PC-9 (cell line): ENCODE measurements at places on chromosomes 5 and 9.
A peak's percentile ranks its signal among the peaks of the same experiment; 100 is the strongest.

DNA sequence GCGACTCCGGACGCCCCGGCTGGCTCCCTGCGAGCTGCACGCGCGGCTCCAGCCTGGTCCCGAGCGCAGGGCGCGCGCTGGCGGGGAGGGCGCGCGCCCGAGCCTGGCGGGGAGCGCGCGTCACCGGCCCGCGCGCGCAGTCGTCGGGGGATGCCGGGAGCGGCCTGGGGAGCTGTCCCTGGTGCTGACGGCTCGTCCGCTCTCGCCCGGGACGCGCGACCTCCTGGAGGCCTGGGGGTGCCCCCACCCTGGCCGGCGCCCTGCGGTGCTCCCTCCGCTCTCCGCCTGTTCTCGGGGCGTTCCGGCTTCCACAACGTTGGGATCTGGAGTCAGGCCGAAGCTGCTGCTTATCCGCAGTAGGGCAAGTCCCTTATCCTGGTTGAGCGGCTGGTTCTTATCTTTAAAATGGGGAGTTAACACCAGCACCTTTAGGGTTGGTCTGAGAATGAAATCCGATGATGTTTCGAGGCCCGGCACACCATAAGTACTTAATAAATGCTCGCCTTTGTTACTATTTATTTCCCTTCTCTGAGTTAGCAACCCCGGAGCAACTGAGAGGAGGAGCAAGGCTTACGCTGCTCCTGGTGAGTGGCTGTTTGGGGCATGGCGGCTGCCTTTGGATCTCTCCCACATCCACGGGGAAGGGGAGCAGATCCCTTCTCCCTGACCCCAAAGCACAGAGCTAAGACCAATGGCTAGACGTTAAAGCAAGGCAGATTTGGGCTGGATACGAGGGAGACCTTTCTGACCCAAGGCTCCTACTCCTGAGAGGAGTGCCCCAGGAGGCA is at the start of gene FAM163B:
TSS of gene FAM163B (minus strand) at position 79 of the 788 bp plus-strand sequence. CDS start 29,166 bp downstream, outside the sequence.
- no peak for DNase-seq

DNA sequence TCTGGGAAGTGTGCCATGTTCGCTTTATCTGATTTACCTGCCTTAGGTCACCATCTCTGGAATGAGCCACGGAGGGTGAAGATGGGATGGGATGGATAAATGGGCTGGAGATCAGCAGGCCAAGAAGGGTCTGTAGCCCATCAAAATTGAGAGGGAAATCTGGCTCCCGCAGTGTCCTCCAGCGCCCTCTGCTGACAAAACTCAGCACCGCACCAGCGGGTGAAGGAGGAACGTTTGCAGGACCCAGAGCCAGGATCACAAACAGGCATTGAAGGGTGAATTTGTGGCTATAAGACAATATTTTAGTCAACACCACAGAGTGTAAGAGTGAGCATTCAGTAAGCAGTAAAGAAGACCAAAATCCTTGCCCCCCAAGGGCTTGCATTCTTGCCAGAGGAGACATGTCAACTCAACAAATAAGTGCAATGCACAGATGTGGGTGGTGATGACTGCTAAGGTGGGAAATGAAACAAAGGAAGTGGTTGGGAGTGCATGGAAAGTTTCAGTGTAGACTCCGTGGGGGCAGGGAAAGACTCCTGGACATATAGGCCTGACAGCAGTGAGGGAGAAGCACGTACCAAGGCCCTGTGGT is 124.4 kb downstream of the TENT4A start:
- peak; percentile 55 for DNase-seq

DNA sequence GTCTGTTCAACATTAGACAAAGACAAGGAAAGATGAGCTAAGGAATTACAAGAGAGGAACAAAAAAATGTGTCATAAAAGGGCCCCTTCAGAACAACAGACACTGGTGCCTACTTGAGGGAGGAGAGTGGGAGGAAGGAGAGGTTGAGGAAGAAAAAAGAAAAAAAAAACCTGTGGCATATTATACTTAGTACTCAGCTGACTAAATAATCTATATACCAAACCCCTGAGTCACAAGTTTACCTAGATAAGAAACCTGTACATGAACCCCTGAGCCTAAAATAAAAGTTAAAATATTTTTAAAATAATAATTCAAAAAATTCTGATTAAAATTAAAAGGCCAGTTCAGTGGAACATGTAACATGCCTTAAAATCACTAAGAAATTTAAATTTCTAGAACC is 107.3 kb downstream of the MTREX start:
- DNase-seq, result no peak

DNA sequence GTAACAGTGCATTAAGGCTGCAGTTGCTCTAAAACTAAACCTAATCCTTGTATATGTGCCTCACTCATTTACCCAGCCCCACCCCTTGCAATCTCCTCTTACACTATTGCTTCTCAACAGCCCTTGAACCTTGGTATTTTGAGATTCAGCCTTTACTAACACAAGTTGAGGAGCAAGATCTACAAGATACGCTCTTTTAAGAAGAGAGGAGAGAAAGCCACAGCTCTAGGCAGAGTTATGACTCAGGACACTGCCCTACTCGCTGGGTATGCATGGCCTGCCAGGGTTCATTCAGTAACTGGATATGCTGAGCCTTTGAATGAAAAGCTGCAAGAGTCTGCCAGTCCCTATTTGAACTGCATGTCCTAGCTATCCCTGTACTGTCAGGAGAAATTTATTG is 219.5 kb downstream of the PCSK5 start:
- peak; percentile 58 for DNase-seq

GRCh38 chr5:63121471-63121870 is 542.9 kb downstream of the LRRC70 start:
- DNase-seq, result no peak

DNA sequence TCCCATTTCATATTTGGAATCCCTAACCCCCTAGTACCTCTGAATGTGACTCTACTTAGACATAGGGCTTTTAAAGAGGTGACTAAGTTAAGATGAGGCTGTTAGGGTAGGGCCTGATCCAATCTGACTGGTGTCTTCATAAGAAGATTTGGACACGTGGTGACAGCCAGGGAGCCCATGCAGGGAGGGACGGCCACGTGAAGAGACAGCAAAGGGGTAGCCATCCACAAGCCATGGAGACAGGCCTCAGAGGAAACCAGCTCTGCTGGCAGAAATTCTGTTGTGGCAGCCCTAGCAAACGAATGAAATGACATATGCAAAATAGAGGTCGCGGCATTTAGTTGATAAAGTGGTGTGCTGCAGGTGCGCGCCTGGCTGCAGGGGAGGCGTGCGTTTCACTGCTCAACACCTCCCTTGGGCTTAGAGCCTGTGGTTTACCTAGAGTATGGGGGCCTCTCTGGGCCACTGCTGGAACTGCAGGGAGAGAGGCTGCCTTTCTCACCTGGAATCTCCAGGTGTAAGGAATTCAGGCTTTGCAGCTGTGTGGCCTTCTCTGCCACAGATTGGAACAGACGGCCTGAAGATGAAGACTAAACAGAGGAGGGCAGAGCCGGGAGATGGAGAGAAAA is 7.1 kb upstream of the AFAP1L1 start:
- DNase-seq, result no peak

DNA sequence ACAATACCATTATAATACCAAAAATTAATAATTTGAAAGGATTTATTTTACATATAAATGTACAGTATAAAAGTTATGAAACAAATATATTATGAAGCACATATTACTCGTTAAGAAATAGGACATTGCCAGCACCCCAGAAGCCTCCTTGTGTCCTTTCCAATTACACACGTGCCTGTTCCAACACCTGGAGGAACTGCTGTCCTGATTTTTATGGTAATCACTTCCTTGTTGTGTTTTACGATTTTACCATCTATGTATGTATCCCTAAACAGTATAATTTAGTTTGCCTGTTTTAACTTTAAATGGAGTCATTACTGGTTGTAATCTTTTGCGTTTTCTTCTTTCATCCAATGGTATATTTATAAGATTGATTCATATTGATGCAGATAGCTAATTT is 105.0 kb downstream of the CDC42SE2 start:
- DNase-seq, result no peak

- DNase-seq, result no peak
Measured at GRCh38 chr9:123434619-123435240, 78.7 kb downstream of the CRB2 start.

- no peak for DNase-seq
Measured at GRCh38 chr5:158588617-158589016, 511.1 kb downstream of the EBF1 start.

- DNase-seq, result no peak
Measured at GRCh38 chr9:2198956-2199635, 183.9 kb downstream of the SMARCA2 start.

- peak; percentile 85 for DNase-seq
Measured at GRCh38 chr9:69168709-69169217, 5.3 kb upstream of the TJP2 start.

DNA sequence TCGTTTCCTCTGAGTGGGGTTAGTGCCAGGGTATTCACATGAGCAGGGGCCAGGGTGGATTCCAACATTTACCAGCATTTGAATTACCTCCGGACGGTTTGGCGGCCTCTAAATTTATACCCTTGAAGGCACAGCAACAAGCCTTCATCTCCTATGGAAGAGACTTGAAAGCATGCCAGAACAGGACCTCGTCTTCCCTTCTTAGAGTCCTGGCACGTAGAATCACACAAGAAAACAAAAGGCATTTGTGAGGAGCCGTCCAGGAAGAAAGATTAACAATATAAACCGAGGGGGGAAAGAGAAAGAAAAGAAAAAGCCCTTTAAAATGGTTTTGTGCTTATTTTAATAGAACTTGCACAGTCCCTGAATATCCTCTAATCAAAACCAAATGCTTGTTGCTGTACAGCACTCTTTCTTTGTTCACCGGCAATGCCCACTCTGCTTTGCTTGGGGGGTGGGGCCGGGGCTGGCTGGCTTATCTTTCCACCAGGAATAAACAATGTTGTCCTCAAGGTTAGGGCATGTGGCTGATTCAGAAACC is 575.8 kb upstream of the ZNF462 start:
- no peak for DNase-seq

DNA sequence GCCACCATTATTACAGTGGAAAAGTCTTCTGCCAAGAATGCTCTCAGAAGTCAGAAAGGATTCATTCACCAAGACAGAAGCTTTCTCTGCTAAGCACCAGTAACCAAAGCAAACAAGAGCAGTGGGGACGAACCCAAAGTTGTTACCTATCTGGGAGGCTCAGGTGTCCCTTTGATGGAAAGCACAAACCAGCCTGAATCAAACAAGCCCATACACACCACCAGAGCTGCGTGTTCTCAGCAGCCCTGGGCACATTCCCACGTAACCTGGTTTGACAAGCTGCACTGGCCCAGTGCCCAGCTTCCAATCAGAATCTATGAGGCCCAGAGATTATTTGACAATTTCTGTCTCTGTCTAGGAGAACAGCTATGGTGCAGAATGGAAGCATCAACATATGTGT is 252.6 kb downstream of the ACTL7B start:
- no peak for DNase-seq

DNA sequence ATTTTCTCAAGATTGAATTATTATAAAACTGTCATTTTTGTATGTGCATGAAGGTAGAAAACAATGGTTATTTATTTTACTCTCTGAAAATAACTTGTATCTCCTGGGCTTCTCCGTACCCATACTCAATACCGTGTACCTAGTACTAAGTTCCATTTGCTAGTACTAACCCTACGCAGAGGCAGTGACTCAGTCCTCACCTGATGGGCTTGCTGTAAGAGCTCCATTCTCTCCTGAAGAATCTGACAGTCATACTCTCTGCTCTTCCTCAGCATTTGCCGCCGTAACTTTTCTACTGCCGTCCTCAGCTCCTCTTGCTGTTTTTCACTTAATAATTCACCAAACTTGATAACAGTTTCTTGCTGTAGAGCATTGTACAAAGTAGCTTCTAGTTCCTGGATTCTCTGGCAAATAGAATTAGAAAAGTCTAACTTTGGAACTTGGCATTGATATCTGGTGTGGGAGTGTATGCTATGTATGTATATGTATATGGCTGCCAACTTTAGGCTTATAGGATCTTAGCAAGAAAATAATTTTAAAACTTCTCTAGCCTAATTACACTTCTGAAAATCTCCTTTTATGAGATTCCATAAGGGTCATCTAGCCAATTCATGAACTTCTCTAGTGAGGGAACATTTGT is 108.0 kb upstream of the DPYSL3 start:
- no peak for DNase-seq

- DNase-seq, result no peak
Measured at GRCh38 chr5:71460693-71461092, 5.2 kb downstream of the BDP1 start.

- no peak for DNase-seq
Measured at GRCh38 chr9:680106-680505, 161.4 kb upstream of the DMRT1 start.

- no peak for DNase-seq
Measured at GRCh38 chr5:143313298-143313852, 90.1 kb downstream of the NR3C1 start.

DNA sequence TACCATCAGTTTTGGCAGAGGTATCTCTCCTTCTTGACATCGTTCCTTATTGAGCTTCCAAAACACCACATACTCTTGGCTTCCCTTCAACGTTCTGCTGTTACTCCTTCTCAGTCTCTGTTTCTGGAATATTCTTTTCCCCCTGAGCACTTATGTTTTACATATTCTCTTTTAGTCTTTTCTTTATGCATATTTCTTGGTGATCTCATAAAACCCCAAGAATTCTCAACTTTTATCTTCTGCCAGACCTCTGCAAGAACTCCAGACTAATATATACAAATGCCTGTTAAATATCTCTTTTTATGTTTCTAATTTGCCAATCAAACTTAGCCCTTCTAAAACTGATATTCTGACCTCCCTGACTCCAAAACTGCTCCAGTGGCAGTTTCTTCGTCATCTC is 453.4 kb upstream of the CTNND2 start:
- no peak for DNase-seq

- DNase-seq, result no peak
Measured at GRCh38 chr5:68251804-68252522, 36.4 kb downstream of the PIK3R1 start.

DNA sequence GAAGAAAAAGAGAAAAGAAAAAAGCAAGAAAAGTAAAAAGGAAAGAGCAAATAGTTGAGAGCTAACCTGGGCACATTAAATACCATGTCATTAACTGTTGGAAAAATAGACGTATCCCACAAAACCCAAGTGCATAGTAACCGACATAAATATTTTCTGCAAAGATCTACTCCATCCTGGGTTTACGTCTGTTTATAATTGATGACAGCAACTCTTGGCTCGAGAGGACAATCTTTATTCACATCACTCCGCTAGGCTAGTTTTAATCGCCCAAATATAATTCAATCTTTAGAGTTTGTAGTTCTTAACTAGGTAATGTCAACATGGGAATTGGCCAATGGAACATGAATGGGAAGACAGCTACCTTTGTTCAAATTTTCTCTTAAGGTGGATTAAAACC is 321.7 kb upstream of the TNC start:
- no peak for DNase-seq
